ENCODE measurements at places on chromosomes 1 and 21.

DNA sequence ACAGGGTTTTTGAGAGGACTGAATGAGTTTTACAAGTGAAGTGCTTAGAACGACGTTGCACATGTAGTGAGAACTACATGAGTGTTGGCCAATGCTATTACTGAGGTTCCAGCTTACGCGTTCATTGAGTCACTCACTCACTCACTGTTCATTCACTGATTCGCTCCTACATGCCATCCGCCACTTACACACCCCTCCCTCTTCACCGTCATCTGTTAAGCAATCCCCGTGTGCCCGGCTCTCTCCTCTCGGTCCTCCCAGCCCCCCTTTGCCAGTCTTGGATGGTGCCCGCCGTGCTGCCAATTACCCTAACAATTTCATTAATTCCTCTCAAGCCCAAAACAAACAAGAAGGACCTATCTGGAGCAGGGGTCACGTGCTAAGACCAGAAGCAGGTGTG, 27.3 kb upstream of the EPHA2 start:
- peak; percentile 88 for DNase-seq

DNA sequence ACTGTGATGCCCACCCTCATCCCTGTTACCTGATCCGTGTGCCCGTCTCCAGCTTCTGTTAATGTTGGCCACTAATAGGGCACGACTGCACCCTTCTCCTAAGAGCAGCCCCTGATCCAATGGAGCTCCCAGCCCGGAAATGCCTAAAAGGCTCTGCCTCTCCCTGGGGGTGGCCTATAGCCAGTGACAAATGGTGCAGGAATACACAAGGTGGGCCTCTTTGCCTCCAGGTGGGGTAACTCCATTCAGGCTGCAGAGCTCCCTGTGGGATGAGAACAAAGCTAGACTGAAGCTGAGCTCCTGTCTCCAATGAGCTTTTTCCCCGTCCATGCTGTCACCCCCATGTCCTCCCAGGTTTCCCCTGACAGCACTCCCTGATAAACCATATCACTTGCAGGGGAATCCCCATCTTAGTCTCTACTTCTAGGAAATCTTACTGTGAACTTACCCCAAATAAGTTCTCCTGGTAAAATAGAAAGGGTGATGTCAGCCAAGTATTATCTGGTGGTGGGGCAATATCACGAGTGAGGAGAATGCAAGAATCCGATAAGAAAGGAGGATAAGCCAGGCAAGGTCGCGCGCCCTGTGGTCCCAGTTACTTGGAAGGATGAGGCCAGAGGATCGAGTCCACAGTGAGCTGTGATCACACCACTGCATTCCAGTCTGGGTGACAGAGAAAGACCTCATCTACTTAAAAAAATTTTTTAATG, 18.6 kb downstream of the S100A7A start:
- DNase-seq, result no peak

GRCh38 chr1:33860671-33861070, 3.2 kb upstream of the HMGB4 start:
- no peak for DNase-seq

- no peak for DNase-seq
Observed at GRCh38 chr21:14056771-14057191, 154.0 kb downstream of the LIPI start.

DNA sequence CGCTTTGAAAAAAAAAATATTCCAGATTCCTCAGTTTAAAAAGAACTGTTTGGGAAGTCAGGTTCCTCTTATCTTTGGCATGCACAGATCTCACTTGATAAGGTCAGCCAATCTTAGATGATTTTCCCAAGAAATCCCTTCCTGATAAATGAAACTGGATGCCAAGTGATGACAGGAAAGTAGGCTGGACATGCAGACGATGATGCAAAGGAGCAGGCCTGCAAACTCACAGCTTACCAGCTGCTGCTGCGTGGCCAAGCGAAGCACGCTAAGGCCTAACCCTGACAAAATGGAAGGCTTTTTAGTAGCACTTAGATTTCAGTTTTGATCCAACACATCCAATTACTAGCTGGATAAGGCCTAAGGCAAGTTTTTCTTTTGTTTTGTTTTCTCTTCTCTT, 10.1 kb downstream of the TADA1 start:
- DNase-seq, result no peak

Data from AG20443 (cell line).